MG63 (cell line): ENCODE measurements at places on chromosomes 3 and 15. TPM values are rescaled to one million over a fixed set of nuclear protein-coding genes. Genes with fewer than 3 reads are reported as not detected.
A peak's percentile ranks its signal among the peaks of the same experiment; 100 is the strongest.

DNA sequence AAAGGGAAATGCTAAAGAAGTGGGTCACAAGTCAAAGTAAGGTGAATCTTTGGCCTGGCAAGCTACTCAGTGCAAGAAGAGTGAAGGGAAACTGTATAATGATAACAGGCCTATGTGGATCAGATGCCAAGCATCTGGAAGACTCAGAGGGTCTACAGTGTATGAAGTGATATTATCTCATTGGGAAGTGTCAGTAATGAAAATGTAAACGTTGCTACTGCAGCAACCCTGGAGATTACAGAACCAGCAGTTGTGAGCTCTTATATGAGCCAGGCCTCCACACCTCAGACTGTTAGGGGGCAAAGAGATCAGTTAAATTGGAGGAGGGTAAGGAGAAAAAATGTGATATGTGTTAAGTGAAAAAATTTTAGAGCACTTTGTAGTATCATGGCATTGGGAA, 195.4 kb upstream of the DPH6 start:
- DNase-seq = no peak

DNA sequence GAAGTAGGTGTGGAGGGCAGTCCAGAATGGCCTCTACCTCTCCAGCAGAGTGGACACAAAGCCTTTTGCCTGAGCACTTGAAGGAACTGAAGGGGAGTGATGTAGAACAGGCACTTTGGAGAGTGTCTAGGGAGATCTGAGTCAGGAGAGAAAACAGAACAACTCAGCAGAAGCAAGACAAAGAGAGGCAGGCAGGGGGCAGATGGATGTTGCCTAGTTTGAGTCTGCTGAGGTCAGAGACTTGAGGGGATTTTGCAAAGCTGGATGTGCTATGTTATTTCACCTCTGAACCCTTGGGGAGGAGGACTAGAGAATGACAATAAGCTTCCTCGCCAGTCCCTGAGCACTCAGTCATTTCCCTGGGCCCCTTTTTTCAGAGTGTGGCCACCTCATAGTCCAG, 366.4 kb downstream of the EPHB1 start:
- no peak for DNase-seq

Gene WNT7A
- not detected in 2 replicates for total RNA-seq

DNA sequence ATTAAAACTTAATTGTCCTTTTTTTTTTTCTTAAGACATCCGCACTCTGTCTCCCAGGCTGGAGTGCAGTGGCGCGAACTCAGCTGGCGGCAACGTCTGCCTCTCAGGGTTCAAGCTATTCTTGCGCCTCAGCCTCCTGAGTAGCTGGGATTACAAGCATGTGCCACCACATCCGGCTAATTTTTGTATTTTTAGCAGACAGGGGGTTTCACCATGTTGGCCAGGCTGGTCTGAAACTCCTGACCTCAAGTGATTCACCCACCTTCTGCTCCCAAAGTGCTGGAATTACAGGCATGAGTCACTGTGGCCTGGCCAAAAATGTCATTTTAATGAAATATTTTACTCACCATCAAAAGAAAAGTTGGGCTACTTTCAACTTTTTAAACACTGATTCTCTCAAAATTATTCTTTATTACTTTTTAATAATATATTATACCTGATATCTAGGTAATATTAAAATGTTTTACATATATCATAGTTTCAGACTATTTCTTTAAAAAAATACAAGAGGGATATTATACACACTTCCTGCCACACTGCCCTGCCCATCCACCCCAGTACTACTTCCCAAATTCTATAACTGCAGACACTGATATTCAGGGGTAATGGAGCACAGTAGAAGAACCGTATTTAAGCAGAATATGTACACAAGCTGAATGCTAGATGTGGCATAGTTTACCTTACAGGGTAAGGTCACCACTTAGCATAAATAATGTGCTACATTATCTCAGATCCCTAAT, 723.9 kb upstream of the ZNF385D start:
- DNase-seq = peak; percentile 74

Gene FBXL22
- not detected in 2 replicates for total RNA-seq

Gene ARF4
- 120 and 159 TPM in 2 replicates for total RNA-seq

GRCh38 chr15:80706161-80706560, 11.1 kb downstream of the ABHD17C start:
- no peak for DNase-seq

DNA sequence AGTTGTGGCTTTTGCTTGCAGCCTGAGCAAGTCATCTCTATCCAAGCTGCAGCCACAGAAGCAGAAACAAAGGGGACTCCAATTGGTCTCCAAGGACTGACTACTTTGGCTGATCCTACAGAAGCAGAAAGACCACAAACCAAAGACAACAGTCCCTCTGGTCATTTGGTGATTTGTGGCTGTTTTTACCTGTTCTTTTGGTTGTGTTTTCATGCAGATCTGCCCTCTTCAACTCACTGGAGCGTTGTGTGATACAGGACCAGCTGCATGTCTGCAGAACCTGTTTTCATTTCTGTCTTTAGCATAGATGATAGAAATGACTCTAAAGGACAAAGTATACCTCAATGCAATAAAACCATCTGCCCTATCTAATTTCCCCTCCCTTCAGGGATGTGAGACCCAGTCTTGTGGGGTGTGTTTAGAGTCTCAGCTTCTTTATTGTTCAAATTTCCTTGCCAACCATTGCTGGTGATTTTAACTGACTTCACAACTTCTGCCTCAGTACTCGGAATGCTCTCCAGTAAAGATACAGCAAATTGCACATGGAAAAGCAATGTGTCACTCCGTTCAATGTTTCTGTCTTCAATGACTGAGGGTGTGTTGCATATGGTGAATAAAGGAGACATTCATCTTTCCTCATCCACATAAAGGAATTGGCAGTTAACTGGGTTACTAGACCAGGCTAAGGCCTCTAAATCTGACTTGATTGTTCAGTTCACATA, 48.9 kb upstream of the SLC7A14 start:
- no peak for DNase-seq

Gene ZNF662
- total RNA-seq = not detected in 2 replicates

DNA sequence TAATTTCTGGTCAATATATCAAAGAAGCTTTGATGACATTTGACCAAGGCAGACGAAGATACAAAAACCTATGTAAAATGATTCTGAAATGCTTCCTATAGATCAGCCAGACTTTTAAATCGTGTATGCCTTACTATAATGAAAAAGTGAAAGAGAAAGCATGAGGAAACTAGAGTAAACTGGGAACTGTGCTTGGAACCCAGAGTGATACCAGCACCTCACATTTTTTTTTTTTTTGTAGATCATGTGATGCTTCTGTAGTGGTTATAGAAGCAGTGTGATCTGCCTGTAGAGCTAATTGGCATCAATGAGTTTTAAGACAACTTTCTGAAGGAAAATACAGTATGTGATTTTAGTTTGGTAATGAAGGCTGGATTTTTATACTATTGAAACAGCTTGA, 150.7 kb downstream of the NLGN1 start:
- no peak for DNase-seq

DNA sequence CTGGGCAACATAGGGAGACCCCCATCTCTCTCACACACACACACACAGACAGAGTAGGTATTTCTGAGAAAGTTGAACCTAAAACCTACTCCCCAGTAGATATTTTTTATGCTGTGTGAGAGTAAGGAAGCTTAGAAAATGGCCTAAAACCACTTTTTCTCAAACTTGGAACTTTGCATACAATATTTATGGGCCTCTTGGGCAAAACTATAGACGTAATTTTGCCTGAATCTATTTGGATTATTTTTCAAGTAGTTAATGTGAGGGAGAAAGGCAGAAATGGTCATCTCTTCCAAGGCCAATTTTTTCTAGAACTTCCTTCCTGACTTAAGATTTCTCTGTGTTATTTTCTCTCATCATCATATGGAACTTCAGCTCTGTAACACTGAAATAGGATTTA, 81.7 kb downstream of the ZNF609 start:
- no peak for DNase-seq

Gene CD200R1L
- not detected in 2 replicates for total RNA-seq
